ENCODE measurements at places on chromosomes 5 and 9.

DNA sequence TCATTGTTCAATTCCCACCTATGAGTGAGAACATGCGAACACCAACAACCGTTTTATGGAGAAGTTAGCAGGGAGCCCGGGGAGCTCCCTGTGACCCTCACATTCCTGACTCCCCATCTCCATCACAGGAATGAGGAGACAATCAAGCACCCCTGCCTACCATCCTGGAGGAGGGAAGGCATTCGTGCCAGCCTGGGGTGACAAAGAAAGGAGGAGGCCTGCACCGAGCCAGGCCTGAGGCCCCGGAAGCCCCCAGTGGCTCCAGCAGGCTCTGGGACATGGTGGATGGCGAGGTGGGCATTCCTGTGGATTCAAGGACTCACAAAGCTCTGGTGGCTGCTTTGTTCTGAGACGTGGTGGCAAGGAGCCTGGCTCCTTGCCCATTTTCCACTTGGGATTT, 36.5 kb upstream of the UGT3A1 start:
- DNase-seq, result no peak

- DNase-seq, result no peak
Measured at GRCh38 chr5:1670351-1670750, 129.3 kb downstream of the MRPL36 start.

- no peak for DNase-seq
Measured at GRCh38 chr5:66777868-66778267, 181.7 kb downstream of the MAST4 start.

DNA sequence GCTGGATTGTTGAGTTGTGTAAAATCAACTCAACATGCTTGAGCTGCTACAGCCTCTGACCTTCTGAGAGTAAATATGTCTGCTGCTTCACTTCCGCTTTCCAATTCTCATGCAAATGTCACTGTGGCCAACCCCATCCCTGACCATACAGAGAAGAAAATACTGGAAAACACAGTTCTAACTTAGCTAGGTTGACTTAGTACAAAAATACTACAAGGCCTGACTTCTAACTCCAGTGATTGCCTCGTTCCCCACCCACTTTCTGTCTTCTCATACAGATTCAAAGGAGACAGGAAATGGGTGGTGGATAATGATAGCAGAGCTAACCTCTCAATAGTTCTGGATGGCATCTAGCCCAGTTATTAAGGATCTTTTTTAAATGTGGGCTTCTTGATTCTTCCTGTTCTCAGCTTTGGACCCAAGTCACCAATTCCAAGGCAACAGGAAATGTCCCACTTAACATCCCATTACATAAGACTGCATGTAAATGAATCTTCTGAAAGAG, 226.6 kb upstream of the SLC24A2 start:
- peak; percentile 9 for DNase-seq

- no peak for DNase-seq
Measured at GRCh38 chr5:16304846-16305245, 125.3 kb upstream of the MARCHF11 start.

GRCh38 chr5:139457653-139458306, 4.8 kb downstream of the ECSCR start:
- DNase-seq, result no peak

GRCh38 chr9:37969558-37970300, 65.8 kb upstream of the SLC25A51 start:
- no peak for DNase-seq

GRCh38 chr9:124196814-124197176, 61.0 kb upstream of the NEK6 start:
- no peak for DNase-seq

Measured in GM12878 (cell line).